ENCODE measurements at places on chromosomes 13 and 19. TPM values are rescaled to one million over a fixed set of nuclear protein-coding genes. Genes with fewer than 3 reads are reported as not detected.

DNA sequence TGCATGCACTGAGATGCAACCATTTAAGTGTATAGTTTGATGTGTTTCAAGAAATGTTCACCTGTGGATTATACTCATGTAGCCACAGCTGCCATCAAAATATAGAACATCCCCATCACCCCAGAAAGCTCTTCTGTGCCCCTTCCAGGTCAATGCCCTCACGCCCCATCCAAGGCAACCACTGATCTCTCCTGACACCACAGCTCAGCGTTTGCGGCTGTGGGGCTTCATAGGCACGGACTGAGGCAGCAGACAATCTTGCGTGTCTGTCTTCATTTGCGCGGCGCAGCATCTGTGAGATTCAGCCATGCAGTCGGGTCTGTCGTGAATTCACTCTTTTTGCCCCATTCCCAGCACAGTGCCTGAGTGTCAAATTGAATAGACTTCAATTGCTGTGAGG lies 153.8 kb upstream of the UQCRFS1 start:
- H3K27me3 ChIP-seq: peaks cover 16% of the 10 kb centered on the region
- H3K4me1 ChIP-seq: no peaks in the 10 kb centered on the region
- no peak overlapping the region for H3K27ac ChIP-seq

Gene PRR20B
- total RNA-seq: not detected

DNA sequence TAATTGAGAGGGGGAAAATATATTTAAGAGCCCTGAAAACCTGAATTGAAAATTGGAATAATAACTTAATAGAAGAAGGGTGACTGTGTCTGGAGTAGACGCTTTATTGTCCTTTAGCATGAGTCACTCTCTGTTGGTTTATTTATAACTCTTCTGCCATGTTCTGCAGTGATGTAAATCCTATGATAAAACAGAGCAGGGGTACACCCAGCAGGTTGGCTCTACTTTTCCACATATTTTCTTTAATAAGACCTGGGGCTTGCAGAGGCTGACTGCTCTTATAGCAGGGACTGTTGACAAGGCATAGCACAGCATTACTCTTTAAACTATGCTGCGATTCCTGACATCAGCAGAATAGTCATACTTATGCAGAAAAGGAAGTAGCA lies 389.9 kb upstream of the PCDH9 start:
- no peak overlapping the region for H3K4me3 ChIP-seq
- peaks cover 9% of the 10 kb centered on the region for H3K4me1 ChIP-seq
- H3K36me3 ChIP-seq: no peaks in the 10 kb centered on the region
- H3K27ac ChIP-seq: peak overlapping the region; percentile 58

Gene ZNF793
- not detected for total RNA-seq

- peak; percentile 97 for DNase-seq
- peak overlapping the region; percentile 73 for H3K27ac ChIP-seq
- peaks cover 24% of the 10 kb centered on the region for H3K4me1 ChIP-seq
- H3K36me3 ChIP-seq: peaks cover 7% of the 10 kb centered on the region
- H3K4me3 ChIP-seq: peak overlapping the region; percentile 20
Measured at GRCh38 chr19:50214699-50215543, 11.5 kb downstream of the MYH14 start.

DNA sequence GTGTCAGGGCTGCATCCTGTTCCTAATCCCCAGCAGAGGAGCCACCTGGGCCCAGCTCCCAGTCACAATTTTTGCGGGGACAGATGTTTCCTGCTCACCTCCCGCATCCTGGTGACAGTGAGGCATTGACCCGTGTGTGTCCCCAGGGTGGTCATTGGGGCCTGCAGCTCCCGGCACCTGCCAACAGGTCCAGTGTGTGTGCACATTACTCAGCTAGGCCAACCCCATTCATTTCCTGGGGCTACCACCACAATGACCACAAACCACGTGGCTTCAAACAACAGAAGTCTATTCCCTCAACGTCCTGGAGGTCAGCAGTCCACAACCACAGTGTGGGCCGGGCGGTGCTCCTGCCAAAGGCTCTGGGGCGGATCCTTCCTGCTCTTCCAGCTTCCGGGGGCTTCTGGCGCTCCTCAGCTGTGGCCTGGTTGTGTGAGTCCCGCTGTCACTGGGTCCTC lies 11.9 kb upstream of the F2RL3 start:
- H3K4me1 ChIP-seq: peaks cover 9% of the 10 kb centered on the region
- no peak overlapping the region for H3K4me3 ChIP-seq
- peaks cover 60% of the 10 kb centered on the region for H3K36me3 ChIP-seq
- 0 out of 2 replicates have a peak overlapping the region, but pooled peaks have one; percentile 14 for H3K27ac ChIP-seq

DNA sequence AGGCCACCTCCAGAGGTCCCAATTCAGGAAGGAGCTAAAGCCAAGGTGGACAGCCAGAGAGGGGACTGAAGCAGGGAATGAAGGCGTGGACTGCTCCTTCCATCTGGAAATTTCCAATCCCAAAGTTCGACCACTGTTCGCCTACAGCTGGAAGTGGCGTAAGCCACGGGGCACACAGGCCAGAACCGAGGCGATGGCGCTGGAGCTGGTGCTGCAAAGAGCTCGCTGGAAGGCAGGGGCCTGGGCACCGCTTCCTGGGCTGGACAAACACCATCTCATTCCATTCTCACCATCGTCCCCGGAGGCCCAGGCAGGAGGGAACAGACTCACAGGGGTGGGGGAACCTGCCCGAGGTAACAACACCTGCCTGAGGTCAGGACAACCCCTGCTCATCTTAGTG lies 4.2 kb downstream of the MAP2K2 start:
- no peak overlapping the region for H3K27ac ChIP-seq
- H3K4me3 ChIP-seq: no peak overlapping the region
- H3K4me1 ChIP-seq: peaks cover 10% of the 10 kb centered on the region
- no peaks in the 10 kb centered on the region for H3K27me3 ChIP-seq
- no peak for DNase-seq

GRCh38 chr13:45393941-45394570 lies 24.1 kb downstream of the SLC25A30 start:
- no peak overlapping the region for H3K27ac ChIP-seq
- H3K4me3 ChIP-seq: no peak overlapping the region
- peak; percentile 56 for DNase-seq
- no peaks in the 10 kb centered on the region for H3K27me3 ChIP-seq

Gene ZNF808
- 9.4 TPM for total RNA-seq

DNA sequence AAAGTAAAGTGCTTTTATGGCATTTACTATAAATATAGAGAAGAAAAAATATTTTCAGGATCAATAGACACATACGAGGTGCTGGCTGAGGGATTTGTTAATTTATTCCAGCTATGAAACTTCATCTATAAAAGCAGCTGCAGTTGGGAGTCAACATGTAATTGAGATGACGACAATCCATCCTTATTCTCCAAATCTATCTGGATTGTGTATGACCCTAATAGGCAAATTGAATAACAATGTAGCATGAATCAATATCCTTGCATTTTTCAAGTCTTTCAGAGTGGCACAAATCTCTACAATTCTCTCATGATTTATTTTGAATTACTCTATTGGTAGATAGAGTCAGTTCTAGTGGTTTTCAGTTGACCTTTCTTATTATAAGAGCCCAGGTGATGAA lies 1296.5 kb upstream of the SPRY2 start:
- no peaks in the 10 kb centered on the region for H3K36me3 ChIP-seq
- no peaks in the 10 kb centered on the region for H3K4me1 ChIP-seq
- no peak overlapping the region for H3K4me3 ChIP-seq
- no peaks in the 10 kb centered on the region for H3K27me3 ChIP-seq
- no peak overlapping the region for H3K27ac ChIP-seq
- DNase-seq: no peak

Gene PRKCG
- total RNA-seq: 1.5 TPM

DNA sequence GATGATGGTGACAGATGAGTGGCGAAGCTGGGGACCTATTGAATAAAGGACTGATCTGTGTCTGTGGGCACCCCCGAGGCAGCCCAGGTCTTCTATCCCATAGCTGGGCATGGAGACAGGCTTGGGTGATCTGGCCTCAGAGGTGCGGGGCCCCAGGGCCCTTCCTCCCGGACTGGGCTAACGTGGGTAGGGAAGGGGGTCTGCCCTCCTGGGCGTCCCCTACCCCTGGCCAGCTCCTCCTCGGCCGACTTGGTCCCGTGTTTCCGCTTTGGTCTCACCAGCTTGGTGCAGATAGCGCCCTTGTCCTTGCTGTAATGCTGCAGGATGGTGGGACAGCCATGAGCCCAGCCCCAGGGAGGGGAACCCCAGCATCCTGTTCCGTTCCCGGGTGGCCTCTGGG lies 3.3 kb downstream of the MATK start:
- H3K27me3 ChIP-seq: no peaks in the 10 kb centered on the region
- no peaks in the 10 kb centered on the region for H3K4me1 ChIP-seq
- no peak overlapping the region for H3K27ac ChIP-seq
- no peak for DNase-seq

Gene PNMA8B
- not detected for total RNA-seq

- H3K36me3 ChIP-seq: no peaks in the 10 kb centered on the region
- no peak for DNase-seq
- H3K27me3 ChIP-seq: no peaks in the 10 kb centered on the region
- H3K4me1 ChIP-seq: no peaks in the 10 kb centered on the region
- no peak overlapping the region for H3K27ac ChIP-seq
Measured at GRCh38 chr19:3073931-3074595, 11.8 kb upstream of the TLE5 start.

Gene SLC27A1
- 8.9 TPM for total RNA-seq

DNA sequence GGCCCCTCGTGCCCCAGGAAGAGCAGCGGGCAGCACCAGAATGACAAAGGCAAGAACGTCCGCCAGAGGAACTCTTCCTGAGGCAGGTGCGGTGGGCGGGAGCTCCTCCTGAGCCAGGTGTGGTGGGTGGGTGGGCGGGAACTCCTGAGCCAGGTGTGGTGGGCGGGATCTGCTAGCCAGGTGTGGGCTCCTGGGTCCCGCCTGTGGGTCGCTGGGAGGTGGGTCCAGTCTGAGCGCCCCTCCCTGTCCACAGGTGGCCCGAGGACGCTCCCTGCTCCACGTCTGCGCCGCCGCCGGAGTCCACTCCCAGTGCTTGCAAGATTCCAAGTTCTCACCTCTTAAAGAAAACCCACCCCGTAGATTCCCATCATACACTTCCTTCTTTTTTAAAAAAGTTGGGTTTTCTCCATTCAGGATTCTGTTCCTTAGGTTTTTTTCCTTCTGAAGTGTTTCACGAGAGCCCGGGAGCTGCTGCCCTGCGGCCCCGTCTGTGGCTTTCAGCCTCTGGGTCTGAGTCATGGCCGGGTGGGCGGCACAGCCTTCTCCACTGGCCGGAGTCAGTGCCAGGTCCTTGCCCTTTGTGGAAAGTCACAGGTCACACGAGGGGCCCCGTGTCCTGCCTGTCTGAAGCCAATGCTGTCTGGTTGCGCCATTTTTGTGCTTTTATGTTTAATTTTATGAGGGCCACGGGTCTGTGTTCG lies 7.0 kb upstream of the HCN2 start:
- no peaks in the 10 kb centered on the region for H3K36me3 ChIP-seq
- no peak for DNase-seq
- no peaks in the 10 kb centered on the region for H3K27me3 ChIP-seq
- H3K4me1 ChIP-seq: peaks cover 5% of the 10 kb centered on the region
- no peak overlapping the region for H3K27ac ChIP-seq
- H3K4me3 ChIP-seq: no peak overlapping the region

DNA sequence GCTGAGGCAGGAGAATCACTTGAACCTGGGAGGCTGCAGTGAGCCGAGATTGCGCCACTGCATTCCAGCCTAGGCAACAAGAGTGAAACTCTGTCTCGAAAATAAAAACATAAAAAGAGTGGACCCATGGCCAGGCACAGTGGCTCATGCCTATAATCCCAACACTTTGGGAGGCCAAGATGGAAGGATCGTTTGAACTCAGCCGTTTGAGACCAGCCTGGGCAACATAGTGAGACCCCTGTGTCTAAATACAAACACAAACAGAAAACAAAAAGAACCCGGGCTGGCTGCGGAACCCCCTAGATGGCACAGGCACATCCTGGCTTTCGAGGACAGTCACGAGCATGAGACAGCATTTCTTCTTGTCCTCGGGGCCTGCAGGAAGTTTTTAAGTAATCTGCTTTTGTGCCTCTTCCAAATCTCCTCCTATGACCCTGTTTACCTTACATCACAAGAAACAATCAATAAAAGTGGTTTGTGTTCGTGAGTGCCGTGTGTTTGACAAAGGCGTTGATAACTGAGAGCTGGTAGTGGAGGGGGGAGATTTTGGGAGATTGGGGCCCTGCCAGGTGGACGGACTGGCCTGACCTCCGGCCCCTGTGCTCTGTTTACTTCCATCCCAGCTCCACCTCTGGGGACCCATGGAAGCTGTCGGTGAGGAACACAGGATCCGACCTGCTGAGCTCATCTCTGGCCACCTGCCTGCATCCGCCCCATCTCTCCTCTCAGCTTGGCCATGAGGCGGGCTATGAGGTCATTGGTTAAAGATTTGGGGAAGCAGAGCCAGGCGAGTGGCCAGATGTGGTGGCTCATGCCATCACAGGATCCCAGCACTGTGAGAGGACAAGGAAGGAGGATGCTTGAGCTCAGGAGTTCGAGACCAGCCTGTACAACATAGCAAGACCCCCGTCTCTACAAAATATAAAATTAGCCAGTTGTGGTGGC lies 5.9 kb upstream of the GDF15 start:
- no peaks in the 10 kb centered on the region for H3K27me3 ChIP-seq
- peaks cover 36% of the 10 kb centered on the region for H3K4me1 ChIP-seq
- H3K4me3 ChIP-seq: no peak overlapping the region
- H3K36me3 ChIP-seq: no peaks in the 10 kb centered on the region
- peak; percentile 94 for DNase-seq

Gene FXYD7
- total RNA-seq: not detected

DNA sequence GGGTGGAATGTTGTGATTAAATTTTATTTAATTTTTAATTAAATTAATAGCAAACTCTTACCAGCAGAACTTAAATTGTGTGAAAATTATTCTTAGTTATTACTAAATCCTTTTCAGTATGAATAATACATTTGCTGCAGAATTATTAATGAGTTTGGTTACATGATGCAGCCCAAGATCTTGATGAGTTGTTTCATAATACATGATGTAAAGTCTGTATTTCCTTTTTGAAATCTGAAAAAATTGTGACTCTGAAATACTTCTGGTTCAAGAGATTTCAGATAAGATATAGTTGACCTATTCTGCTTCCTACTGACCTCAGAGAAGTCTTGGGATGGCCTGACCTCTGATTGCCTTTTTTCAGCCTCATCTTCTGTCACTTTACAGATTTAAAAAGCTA lies 11.1 kb downstream of the SAE1 start:
- peaks cover 11% of the 10 kb centered on the region for H3K36me3 ChIP-seq
- H3K27ac ChIP-seq: no peak overlapping the region
- DNase-seq: no peak

Gene C2CD4C
- total RNA-seq: 0.29 TPM

DNA sequence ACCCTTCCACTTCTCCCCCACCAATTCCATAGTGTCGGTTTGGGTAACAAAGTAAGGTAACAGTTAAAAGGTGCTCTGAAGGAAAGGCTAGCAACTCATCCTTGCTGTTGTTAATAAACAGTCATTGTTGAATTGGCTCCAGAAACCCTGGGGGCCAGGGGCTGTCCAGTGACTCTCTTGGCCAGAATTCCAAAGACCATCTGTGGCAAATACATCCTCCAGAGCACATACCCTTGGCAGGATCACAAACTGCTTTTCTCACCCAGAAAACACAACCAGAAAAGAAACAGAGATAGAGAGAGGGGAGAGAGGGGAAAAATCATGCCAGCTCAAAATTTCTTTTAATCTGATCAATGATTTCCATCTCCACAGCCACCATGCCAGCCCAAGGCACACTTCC lies 22.1 kb downstream of the CACNA1A start:
- H3K27me3 ChIP-seq: peaks cover 76% of the 10 kb centered on the region
- no peak overlapping the region for H3K4me3 ChIP-seq
- no peak overlapping the region for H3K27ac ChIP-seq
- H3K4me1 ChIP-seq: no peaks in the 10 kb centered on the region

Gene ZNF439
- total RNA-seq: 2.8 TPM

Gene TTC9B
- 0.17 TPM for total RNA-seq

Gene LIM2
- not detected for total RNA-seq
